ENCODE measurements at places on chromosomes 7 and 10. TPM values are rescaled to one million over a fixed set of nuclear protein-coding genes. Genes with fewer than 3 reads are reported as not detected.

TUBAL3 gene
- total RNA-seq, result not detected

LLCFC1 gene
- not detected for total RNA-seq

AGR2 gene
- total RNA-seq, result 0.49 TPM

SUN3 gene
- total RNA-seq, result not detected

ADD3 gene
- total RNA-seq, result 75.7 TPM

ANKRD30A gene
- not detected for total RNA-seq

HERPUD2 gene
- total RNA-seq, result 16.7 TPM

ST8SIA6 gene
- total RNA-seq, result 4.7 TPM

DYDC2 gene
- 2.0 TPM for total RNA-seq

TMEM196 gene
- 12.0 TPM for total RNA-seq

PALS2 gene
- total RNA-seq, result 109 TPM

CYP3A5 gene
- total RNA-seq, result under 0.01 TPM

CHST12 gene
- total RNA-seq, result 2.2 TPM

AKR1D1 gene
- total RNA-seq, result not detected

JCAD gene
- 15.5 TPM for total RNA-seq

RBAK gene
- 13.8 TPM for total RNA-seq

SEMA3E gene
- total RNA-seq, result 36.9 TPM

SORBS1 gene
- 101 TPM for total RNA-seq

BTAF1 gene
- 50.4 TPM for total RNA-seq

DENND2A gene
- total RNA-seq, result 20.7 TPM

FAM204A gene
- total RNA-seq, result 38.1 TPM

SORCS3 gene
- total RNA-seq, result 9.8 TPM

PTF1A gene
- total RNA-seq, result not detected

CALCR gene
- not detected for total RNA-seq

PTPRE gene
- total RNA-seq, result 11.3 TPM

ANKRD2 gene
- not detected for total RNA-seq

ADCY1 gene
- total RNA-seq, result 193 TPM

TAC1 gene
- total RNA-seq, result 8.4 TPM

Data from temporal lobe (tissue), 4 donors.